Uterine smooth muscle cell (primary cell): ENCODE measurements at places on chromosomes 7 and 10. TPM values are rescaled to one million over a fixed set of nuclear protein-coding genes. Genes with fewer than 3 reads are reported as not detected.

Gene SLC35G1
- 3.9 and 5.5 TPM in 2 replicates for total RNA-seq

Gene KNDC1
- total RNA-seq, result 1.3 and 3.2 TPM in 2 replicates

Gene FGL2
- under 0.01 and 0.22 TPM in 2 replicates for total RNA-seq

Gene ERVW-1
- not detected in 2 replicates for total RNA-seq

Gene UBE2H
- 52.5 and 84.5 TPM in 2 replicates for total RNA-seq

Gene PRKCQ
- total RNA-seq, result 0.12 and 0.22 TPM in 2 replicates

Gene CCL24
- not detected in 2 replicates for total RNA-seq

Gene TPST1
- 45.7 and 83.2 TPM in 2 replicates for total RNA-seq

Gene HOXA5
- 0.66 and 0.75 TPM in 2 replicates for total RNA-seq

Gene AKR1C2
- total RNA-seq, result 20.4 and 34.5 TPM in 2 replicates

Gene ENTPD1
- total RNA-seq, result under 0.01 TPM in 1 of 2 replicates, not detected in the other

Gene FAM204A
- 54.2 and 84.1 TPM in 2 replicates for total RNA-seq

Gene IFIT3
- 28.9 and 36.6 TPM in 2 replicates for total RNA-seq

Gene NPY4R
- 0.50 TPM in 1 of 2 replicates, not detected in the other for total RNA-seq
